ENCODE measurements at places on chromosomes 2 and 18.
A peak's percentile ranks its signal among the peaks of the same experiment; 100 is the strongest.

DNA sequence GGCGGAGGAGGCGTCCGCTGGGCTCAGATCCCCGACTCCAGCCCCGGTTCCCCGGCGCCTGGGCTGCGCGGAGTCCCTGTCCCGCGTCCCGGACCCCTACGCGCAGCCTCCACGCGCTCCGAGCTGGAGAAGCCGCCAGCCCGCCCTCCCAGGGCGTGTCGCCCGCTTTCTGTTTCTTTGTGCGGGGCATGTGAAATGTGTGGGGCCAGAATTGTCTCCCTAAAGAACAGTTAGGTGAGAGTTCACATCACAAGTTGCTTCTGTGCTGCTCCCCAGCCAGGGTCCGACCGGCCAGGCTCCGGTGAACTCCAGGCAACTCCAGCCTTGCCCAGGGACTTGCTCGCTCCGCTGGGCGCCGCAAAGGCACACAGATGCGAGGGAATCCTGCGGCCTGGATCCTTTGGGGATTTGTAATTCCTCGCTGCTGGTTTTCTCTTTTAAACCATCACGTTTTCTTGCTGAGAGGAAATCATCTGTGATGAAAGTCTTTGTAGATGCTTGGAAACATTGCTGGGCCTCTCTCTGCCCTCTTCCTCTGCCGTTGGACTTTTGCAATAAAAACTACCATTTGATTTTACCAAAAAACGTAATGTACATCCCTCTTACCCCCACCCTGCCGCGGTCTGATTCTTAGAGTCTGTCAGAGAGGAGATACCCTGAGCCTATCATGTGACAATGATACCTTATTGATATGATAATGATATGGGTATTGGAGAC, 631 bp downstream of the GYPC start:
- peak; percentile 28 for DNase-seq

DNA sequence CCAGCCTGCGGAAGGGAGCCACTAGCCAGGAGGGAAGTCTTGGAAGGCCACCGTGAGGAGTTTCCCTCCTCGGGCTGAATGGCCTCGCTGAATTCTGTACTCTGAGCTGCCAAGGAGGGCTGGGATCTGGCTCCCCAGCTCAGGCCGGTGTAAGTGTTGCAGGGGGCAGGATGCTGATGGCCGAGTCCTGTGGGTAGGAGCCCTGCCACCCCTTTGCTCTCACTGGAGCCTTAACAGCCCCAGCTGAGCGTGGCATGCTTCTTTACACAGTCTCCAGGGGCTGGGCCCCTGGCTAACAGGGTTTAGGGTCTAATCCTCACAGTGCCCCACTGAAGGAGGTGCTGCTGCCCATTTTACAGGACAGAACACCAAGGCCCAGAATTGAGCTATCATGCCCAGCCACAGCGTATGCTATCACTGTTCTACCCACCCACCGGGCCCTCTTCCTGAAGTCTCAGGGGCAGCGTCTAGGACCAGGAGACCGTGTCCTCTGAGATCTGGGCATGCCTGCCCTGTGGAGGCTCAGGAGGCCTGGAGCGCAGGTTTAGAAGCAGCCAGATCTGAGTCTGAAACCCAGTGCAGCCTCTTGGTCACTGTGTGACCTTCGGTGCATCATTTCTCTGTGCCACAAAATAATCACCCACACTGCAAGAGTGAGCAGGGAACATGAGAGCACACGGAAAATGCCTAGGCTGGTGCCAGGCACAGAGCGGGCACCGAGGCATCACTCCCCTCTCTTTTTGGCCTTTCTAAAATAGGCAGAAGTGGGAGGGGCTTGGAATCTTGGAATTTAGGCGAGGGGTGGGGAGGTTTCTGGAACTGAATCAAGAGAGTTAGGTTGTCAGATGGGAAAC, 42.9 kb downstream of the TMEM37 start:
- no peak for DNase-seq

DNA sequence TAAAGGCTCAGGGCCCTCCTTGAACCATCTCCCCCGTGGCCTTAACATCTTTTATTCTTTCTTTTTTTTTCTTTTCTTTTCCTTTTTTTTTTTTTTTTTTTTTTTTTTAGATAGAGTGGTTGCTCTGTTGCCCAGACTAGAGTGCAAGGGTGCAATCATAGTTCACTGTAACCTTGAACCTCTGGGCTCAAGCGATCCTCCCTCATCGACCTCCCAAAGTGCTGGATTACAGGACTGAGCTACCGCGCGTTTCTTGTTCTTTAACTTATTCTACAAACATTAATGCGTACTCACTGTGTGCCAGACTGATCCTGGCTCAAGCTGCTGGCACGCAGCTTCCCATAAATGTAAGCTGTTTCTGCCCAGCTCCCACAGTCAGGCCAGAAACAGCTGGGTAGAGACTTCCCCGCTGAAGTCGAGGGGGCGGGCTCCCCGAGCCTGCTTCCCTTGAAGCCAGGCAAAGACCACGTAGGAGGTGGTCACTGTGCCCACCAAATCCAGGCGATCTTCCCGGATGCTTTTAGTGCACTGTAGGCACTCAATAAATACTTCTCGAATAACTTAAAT, 29.2 kb upstream of the ATP6V1B1 start:
- DNase-seq: no peak

DNA sequence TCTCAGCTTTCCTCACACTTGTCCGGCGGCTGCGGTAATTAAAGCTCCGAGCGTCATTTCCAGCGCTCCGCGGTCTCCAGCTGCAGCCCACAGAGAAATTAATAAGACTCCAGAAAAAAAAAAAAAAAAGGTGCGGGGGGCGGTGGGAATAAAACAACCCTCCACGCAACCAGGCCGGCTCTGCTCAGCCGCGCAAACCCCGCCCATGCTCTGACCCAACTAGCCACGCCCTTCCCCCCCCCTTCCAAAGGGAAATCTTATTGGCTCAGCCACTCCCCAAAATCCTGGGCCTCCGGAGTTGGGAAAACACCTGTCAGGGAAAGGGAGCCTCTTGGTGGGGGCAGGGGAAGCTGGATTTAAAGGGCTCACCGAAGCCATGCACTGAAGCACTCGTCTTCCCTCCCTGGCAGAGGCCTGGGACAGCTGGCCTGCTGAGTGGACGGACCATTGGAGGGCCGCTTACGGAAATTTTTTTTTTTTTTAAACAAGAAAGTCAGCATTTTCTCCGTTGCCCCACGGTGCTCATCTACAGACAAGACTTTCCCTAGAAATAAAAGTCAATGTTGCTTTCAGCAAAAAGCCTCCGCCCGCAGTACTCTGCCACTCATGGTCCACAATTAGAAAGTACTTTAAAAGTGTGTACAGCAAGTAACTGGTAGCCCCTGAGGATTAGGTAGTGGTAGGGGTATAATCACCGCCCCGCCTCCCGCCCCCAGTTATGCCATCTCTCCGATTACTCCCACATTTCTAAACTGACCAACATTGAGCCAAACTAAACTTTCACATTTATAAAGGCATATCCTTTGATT, 674 bp upstream of the ERBB4 start:
- no peak for DNase-seq

DNA sequence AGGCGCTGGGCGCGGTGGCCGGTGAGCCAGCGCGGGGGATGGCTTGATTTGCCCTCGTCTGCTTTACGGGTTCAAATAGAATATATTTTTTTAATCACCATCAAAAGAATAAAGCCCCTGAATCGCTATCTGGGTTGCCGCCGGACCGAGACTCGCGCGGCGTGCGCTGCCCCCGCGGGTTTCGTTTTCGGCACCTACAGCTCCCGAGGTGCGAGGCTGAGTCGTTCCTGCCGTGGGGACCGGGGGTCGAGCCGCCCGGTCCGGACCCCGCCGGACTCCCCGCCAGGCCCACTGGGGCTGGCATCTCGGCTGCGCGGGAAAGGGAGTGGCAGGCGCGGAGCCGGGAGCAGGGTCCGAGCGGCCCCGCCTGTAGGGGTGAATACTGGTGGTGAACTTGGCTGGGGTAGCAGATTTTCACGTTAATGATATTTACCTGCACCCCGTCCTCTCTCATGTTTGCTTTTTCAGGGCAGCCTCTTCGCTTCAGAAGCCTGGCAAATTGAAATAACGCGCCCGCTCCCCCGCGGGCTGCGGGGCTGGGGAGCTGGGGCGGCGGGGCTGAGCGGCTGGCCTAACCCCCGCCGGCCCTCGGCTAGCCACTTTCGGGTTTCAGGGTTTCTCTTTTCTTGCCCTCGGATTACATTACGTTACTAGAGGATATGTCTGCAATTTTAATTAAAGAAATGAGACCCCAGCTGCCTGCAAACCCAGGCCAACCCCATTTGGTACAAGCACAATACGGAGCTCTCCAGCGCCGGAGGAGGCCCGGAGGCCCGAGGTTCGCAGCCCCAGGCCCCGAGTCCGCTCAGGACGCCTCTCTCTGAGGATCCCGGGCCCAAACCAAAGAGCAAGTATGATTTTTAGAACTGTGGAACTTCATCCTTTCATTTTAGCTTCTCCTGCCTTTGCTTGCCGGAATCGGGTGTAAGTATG, 1.7 kb upstream of the CELF4 start:
- no peak for DNase-seq

DNA sequence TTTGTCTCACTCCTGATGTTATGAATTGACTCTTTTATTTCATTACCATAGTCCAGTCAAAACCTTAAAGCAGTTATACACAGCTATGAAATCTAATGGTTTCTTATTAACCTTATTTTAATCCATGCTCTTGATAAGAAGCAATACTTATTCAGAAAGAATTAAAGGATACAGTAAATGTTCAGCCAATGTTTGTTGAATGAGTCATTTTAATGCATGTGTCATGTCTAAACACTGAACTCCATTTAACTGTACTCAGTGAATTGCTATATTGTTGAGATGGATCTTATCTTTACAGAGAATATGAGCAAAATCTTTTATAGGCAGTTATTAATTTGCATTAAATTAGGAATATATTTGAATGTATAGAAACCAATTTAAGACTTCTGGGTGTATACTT, 135.1 kb upstream of the TFPI start:
- no peak for DNase-seq

DNA sequence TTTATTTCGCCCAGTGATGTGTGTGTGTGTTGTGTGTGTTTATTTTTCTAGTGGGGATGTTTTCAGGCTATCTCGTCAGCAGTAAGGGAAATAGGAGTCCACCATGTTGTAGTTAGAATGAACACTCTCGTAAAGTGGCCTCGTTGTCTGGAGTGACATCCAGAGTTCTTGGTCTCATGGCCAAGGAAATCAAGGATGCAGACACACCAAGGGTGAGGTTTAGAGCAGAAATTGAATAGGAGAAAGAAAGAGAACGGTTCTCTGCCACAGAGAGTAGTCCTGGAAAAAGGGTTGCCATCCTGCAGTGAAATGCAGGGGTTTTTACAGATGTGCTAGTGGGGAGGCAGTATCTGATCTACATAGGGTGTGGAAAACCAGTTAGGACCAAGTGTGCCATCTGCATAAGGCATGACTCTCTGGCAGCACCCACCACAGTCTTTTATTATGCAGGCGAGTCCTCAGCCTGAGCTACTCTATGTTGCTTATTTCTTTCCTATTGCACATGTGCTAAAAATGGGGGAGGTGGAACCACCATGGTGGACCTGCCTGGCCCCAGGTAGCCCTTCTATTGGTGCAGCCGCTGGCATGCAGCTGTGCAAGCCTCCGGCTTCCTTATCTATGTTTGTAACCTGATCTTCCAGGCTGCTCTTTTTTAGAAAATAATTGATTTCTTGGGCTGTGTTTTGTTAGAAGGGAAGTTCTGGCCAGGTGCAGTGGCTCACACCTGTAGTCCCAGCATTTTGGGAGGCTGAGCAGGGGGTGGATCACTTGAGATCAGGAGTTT, 23.2 kb downstream of the RALB start:
- no peak for DNase-seq

DNA sequence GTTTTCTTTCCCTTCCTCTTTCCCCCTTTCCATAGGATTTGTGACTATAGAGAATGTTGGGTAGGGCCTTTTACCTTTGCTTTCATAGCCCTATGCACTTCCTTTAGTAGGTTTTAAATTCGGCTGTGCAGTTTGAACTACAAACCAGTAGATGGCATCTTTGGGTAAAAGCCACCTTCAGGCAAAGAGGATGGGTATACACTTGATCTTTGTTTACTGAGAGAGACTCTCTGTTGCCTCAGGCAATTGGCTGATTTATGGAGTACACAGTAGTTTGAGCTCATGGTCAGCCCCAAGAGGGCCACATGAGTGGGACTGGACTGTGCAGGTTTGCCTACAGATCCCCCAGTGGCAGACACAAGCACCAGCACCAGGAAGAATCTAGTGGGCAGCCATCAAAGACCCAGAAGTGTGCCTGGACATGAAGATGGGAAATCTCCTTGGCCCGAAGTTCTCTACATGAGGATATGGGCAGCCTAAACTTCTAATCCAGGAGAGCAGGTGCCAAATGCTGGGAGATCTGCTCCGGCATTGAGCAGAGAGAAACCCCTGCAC, 1304.3 kb upstream of the DDX18 start:
- no peak for DNase-seq

DNA sequence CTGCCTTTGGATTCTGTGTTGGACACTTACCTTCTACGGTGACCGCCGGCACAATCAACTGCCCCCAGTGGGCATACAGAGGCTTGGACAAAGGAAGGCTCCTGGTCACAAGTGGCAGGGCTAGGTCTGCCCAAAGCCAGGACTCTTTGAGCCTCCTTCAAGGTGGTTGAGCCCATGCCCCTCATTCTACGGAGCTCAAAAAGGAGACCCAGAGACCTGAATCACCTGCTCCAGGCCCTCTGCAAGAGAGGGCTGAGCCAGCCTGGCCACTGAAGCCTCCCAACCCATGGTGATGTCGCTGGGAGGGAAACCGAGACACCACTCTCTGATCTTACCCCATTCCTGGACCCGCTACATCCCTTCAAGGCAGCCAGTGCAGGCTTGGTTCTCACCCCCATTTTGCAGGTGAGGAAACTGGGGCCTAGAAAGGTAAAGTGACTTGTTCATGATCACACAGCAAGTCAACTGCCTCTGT, 87.9 kb downstream of the INHBB start:
- no peak for DNase-seq

DNA sequence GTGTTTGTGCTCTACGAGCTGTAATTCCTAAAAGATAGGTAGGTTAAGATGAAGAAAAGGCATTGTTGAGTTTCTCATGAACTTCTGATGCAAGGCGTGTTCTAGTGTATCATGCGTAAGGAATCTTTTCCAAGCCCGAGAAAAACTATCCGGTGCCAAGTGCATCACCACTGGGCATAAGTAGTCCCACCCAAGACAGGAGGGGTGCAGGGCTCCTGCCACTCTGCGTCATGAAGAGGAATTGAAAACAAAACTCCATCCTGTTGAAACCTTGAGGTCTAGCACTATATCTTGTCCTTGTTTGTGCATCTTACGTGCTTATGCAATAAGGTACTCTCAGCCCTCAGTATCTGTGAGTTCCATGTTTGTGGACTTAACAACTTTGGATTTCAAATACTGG, 45.7 kb downstream of the RAB31 start:
- DNase-seq: no peak

GRCh38 chr2:226295123-226295522, 504.5 kb downstream of the IRS1 start:
- no peak for DNase-seq

DNA sequence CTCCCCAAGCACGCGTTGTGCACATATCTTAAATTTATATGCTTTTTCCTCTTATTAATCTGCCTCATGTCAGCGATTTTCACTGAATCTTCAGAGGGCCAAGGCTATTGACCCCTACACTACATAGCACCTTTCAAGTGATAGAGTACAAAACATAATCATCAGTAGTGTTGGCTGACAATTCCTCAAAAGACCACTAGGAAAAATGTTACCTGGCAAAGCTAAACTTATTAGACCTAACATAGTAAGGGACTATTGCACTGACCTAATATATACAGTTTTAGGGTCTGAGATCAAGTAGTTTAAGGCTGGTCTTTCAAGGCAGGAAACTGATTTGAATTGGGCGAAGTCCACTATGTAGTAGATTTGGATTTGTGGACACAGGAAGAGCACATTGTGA, 244.2 kb upstream of the ZC3H15 start:
- no peak for DNase-seq

Measured in activated CD4-positive, alpha-beta T cell treated with anti-CD3 and anti-CD28 coated beads for 1 hour (primary cell).